ENCODE measurements at places on chromosomes 3 and 15.

GRCh38 chr3:10154335-10155122 is 10.2 kb upstream of the IRAK2 start:
- DNase-seq = no peak

GRCh38 chr3:44106756-44107155 is 134.9 kb upstream of the TOPAZ1 start:
- no peak for DNase-seq

GRCh38 chr3:15217011-15217671 is 11.1 kb downstream of the CAPN7 start:
- no peak for DNase-seq

DNA sequence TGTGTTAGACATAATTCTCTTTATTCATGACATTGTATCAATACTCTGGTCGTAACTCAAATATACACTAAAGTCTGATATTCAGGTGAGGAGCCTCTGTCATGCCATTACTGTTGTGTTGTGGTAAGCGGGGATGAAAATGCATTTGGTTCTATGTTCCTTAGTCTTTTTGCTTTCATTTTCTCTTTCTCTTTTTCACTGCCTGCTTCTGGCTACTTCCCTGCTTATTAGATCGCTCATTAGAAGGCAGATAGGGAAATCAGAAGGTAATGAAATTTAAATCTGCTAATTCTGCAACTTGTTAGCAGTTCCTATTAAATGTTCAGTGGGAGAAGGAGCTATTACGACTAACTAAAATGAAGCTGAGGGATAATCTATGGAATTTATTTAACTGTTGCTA is 345.0 kb downstream of the GRM7 start:
- DNase-seq = no peak

DNA sequence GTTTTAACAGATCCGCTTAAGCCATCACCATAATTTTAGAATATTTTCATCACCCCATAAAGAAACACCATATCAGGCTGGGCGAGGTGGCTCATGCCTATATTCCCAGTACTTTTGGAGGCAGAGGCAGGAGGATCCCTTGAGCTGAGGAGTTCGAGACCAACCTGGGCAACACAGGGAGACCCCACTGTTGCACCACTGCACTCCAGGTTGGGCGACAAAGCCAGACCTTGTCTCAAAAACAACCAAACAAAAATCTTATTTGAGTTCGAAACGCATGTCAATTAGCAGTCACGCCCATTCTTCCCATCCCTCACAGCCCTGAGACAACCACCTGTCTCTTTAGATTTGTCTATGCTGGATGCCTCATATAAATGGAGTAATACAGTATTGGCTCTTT is 119.9 kb downstream of the KLF13 start:
- DNase-seq = no peak

DNA sequence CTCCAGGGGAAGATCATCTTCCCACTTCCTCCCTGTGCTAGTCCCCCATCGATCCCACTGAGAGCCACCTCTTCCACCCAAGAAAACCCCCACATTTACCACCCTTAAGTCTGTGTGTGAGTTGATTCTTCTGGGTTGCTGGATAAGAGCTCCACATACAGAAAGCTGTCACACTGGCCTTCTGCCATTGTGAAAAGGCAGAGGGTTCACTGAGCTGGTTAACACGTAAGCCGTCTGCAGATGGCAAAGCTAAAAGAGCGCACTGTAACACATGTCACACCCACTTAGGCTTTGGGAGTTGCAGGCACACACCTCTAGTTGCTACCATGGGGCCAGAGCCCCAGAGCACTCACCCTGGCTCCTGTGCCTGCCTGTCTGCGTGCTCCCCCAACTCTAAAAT is 309.8 kb upstream of the LRRC3B start:
- DNase-seq = no peak

GRCh38 chr3:168951884-168952283 is 711.6 kb downstream of the MECOM start:
- DNase-seq = peak; percentile 21

DNA sequence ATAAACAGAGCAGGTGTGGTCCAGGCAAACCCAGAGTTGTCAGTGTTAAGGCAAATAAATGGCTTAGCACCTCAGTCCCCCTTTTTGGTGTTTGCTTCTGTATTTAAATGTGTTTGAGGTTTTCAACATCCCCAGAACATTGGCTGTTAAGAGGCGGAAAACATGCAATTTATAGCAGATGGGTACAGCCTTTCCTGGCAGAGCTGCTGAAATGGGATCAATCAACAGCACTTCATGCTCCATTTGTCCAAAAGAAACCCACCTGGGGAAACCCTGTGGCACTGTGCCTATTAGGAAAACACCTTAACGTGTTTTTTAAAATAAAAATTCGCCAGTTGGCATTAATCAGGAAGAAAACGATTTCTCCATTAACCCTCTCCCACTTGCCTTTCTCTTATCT is 135.4 kb downstream of the MCTP2 start:
- no peak for DNase-seq

DNA sequence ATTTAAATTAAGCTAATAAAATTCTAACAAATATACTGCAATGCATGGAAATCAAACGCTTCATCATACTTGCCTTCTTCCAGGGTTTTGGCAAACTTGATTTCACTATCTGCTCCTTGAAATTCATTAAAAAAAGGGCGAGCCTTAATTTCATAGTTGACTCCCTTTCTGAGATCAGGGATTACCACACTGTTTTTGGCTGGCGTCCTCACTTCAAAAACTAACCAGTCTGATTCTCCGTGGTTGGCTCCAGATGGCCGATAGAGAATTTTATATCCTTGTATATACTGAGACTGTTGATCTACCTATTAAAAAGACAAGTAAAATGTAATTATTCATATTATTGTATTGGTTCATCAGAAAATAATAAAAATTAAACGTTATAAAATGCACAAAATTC is 1106.8 kb downstream of the ROBO1 start:
- DNase-seq = no peak

- no peak for DNase-seq
Measured at GRCh38 chr15:60773901-60774300, 295.0 kb upstream of the ICE2 start.

GRCh38 chr3:52703341-52703740 is 2.2 kb downstream of the GLT8D1 start:
- no peak for DNase-seq

DNA sequence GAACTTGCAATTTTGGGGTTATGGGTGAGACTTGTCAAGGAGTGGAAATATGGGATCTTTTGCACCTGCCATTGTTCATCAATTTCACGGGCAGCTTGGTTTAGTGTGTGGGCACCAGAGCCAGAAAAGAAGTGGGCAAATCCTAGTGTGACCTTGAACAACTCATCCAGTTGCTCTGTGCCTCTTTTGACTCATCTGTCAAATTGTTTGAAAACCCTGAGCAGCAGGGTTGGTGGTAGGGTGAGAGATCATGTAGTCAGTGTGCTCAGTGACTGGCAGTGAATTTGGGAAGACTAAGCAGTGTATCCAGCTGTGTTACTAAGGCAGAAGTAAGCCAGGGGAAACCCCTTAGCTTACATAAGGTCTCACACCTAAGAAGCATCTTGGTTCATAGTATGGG is 293.0 kb upstream of the TRIM42 start:
- no peak for DNase-seq

All from M059J (cell line).